ENCODE measurements at places on chromosomes 1 and 21.

DNA sequence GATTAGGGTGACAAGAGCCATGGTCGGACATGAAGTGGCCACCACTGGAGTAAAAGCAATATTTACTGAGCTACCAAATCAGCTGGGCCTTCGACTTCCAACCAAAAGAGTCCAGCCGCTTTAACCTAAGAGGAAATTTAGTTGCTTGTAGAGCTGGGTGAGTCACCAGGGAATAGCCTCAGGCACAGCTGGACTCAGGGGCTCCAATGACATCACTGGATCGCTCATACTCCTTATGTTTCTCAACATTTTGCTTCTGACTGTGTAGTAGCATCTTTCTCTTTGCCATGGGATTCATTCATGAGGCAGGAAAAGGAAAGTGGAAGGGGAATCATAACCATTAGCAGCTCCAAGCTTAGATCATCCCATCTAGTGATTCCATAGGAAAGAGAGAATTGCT is 664.4 kb downstream of the MATN1 start:
- DNase-seq, result no peak

DNA sequence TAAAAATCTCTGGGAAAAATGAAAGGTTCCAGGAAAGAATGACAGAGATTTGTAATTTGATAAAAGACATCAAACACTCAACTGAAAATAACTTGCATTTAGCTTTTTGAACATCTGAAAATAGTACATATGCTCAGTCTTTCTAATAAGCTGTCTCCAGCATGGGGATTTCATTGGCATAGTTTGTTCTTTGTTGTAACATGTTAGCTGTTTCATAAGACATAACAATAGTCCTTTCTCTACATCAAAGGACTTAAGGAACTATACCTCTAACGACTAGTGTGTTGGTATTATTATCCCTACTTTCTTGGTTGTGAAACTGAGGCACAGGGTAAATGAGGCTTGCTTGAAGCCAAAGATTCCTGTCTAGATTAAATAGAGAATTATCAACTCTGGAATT is 22.0 kb downstream of the EIF2B3 start:
- no peak for DNase-seq

DNA sequence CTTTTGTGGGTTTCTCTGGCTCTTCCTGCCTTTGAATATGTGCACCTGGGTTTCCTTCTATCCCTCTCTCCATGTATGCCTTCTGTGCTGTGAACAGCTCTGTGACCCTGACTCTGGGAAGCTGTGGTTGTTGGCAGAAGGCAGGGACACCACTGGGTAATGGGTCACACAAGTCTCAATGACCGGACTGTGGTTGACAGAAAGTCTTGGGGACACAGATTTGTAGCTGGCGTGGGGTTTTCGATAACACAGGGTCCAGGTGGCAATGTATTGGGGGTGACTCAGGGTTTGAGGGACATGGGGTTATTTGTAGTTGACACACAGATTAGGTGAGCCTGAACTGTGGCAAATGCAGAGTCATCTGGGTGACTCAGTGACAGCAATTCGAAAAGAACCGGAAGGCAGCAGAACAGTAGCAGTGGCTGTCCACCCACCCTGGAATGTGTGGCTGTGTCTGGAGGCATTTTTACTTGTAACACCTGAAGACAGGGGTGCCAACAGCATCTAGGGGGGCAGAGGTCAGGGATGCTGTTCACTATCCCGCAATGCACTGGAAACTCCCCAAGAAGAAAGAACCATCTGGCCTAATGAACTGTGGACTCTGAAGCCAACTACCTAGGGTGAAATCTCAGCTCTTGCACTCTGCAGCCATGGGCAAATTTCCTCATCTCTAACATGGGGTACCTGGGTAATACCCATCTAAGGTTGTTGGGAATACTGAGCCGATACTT is 13.0 kb upstream of the SLC6A9 start:
- DNase-seq, result no peak

GRCh38 chr1:91940496-91940895 is 8.7 kb upstream of the BRDT start:
- no peak for DNase-seq

- no peak for DNase-seq
Measured at GRCh38 chr1:178368208-178368607, 128.6 kb downstream of the CLEC20A start.

GRCh38 chr1:90708826-90709225 is 8.3 kb downstream of the BARHL2 start:
- DNase-seq, result no peak

DNA sequence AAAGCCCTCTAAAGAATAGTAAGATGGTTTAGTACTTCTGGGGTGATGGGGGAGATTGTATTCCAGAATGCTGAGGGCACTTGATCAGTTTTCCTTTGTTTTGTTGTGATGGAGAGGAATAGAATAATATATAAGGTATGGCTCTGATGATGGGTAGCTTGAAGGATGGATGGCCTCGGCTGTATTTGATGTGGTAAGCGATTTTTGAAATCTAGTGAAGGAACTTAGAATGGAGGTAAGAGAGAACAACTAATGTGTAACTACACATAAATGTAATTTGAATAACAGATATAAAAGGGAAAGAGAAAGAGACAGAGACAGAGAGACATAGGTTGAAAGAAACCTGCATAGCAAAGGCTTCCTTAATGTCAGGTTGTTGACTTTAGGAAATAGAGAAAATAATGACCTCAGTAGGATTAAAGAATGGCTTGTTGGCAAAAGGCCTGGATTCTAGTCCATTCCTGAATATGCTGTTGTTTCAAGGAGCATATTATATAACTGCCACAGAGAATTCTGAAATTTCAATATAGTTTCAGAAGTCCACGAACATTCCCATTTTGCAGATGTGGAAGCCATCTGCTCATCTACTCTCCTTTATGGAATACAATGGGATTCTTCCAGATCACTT is 58.7 kb downstream of the NIBAN1 start:
- no peak for DNase-seq

DNA sequence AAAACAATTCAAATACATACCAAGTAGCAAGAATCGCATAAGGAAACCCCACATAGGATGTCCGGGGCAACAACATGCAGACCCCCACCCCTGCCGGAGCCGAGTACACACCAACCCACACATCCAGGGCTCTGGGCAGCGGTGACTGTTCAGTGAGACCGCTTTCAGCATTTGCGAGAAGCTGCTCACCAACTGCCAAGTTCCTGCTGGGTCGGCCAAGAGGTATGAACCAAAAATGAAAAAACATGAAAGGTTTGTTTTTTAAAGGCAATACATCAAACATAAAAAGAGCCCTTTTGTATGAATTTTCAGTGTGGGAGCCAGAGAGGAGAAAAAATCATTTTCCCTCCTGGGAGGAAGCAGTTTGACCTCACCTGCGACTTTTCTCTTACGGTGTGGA is 92.3 kb downstream of the SIM2 start:
- no peak for DNase-seq

DNA sequence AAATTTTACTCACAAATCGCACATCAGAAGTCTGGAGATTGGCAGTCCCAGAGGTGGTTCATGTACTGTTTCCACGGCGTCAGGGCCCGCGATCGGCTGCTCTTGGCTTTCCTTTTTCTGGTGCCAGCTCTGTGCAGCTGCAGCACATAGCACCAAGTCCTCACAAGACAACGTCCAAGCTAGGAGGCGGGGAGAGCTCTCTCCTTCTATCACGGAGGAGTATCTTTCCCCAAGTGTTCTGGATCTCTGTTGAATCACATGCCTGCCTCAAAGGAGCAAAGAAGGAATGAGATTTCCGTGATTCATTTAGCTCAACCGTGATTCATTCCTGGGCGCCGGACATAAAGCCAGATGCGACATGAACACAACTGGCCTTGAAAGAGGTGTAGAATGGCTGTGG is 25.5 kb downstream of the MT1HL1 start:
- DNase-seq, result no peak

- no peak for DNase-seq
Measured at GRCh38 chr21:38386967-38387366, 111.3 kb downstream of the ERG start.

DNA sequence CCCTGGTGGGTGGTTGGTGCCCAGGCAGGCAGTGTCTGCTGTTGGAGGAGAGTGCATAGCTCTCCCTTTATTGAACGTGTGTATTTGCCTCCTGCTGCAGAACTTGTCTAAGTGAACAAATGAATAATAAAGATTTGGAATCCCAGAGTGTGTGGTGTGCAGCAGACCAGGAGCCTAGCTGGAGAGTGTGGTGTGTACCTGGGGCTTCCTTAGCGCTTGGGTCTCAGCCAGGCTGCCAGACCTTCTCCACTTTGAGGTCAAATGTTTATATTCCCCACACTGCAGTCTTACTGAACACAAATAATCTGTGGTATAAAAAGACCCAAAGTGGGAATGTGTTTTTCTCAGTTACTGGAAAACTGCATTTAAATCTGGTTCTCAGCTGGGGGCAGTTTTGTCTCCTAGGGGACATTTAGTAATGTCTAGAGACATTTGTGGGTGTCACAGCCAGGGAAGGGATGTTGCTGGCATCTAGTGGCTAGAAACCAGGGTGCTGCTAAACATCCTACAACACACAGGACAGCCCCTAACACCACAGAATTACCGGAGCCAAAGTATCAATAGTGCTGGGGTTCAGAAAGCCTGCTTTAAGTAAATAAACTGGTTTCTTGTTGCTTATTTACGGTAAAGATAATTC is 23.6 kb downstream of the SLC37A1 start:
- DNase-seq, result no peak

- no peak for DNase-seq
Measured at GRCh38 chr1:207805841-207806421, 54.1 kb downstream of the CD46 start.

GRCh38 chr1:194223596-194223995 is 1037.2 kb upstream of the B3GALT2 start:
- DNase-seq, result no peak

DNA sequence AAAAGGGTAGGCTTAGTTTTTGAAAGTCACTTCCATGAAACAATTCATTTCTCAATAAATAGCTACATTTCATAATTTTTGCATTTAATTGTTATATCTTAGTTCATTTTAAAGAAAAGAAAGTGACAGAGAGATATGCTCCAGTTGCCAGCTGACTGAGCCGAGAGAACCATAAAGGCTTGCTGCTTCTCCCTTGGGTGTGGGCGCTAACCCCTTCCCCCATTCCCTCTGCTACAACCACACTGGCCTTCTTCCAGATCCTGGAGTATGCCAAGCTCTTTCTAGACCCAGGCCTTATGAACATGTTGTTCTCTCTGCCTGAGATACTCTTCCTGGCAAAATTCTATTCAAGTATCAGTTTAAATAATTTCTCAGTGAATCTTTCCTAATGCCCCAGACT is 12.3 kb downstream of the SORT1 start:
- DNase-seq, result no peak

- no peak for DNase-seq
Measured at GRCh38 chr1:53391982-53392381, 64.1 kb upstream of the LRP8 start.

DNA sequence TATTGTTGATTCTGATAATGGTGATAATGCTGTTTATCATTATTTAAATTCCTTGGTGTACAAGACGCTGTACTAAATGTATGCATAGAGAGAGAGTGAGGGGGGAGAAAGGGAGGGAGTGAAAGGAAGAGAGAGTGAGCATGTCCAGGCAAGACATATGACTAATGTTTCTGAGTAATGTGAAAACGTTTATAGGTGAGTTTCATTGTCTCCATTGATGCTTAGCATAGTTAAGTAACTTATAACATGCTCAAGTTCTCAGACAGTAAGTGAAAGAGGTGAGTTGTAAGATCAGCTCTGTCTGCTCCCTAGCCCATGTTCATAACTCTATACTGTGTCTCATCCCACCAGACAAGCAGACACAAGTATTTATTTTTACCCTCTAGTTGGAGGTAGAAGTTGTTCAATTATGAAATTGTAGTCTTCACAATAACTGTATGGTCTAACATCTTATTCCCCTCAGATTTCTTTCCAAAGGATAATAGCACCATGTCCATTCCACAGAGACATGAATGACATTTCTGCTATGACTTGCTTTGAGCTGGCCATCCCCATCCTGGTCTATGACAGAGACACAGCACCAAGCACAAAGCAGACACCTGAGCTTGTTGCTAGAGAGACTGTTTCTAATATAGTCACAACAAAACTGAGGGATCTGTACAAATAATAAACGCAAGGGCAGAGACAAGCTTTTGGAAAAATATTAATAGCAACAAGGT is 285.1 kb downstream of the CACNA1E start:
- DNase-seq, result no peak

DNA sequence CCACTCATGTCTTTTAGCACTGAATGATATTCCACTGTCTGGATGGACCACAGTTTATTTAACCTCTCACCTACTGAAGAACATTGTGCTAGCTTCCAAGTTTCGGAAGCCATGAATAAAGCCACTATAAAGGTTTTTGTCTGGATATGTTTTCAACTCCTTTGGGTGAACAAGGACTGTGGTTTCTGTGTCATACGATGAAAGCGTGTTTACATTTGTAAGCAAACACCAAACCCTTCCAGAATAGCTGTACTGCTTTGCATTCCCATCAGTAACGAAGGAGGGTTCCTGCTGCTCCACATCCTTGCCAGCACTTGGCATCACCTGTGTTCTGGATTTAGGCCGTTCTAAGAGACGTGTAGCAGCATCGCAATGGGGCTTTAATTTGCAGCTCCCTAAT is 10.7 kb upstream of the ARHGEF16 start:
- DNase-seq, result no peak

DNA sequence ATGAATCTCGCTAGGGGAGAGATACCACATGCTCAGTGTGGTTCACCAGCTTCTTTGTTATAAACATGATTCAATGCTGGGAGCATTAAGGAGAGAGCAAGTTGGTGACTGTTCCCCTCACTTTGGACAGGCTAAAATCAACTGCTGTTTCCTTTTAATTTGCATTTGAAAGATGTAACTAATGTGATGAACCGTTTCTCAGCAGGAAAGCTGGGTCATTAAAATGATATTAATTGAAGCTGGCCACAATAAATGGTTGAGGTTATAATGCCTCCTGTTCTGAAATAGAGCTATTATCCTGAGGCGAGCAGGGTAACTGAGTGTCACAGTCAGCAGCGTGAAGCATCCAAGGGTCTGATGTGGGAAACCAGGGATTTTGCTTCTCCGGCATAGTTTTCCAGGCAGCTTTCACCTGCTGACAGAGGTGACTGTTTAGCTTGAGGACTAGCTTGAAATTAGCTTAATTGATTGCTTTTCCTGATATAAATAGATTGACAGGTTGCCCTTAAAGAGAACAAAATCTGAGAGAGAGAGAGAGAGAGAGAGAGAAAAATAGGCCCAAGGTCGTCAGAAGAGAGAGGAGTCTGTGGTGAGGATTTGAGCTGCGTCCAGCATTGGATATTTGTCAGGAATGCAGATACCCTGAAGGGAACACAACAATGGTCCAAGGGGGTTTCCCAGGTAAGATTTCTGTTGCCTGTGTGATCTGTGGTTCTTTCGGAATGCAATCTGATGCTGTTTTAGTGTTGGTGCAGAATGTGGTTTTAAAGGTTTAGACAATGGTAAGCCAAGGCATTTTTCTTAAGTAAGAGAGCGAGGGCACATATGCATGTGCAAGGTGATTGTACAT is 209.7 kb downstream of the PATJ start:
- no peak for DNase-seq

- DNase-seq, result no peak
Measured at GRCh38 chr1:154456631-154457030, 45.4 kb upstream of the TDRD10 start.

Measured in NCI-H510A (cell line).